D341Med (cell line): ENCODE measurements at places on chromosomes 11 and 22.

DNA sequence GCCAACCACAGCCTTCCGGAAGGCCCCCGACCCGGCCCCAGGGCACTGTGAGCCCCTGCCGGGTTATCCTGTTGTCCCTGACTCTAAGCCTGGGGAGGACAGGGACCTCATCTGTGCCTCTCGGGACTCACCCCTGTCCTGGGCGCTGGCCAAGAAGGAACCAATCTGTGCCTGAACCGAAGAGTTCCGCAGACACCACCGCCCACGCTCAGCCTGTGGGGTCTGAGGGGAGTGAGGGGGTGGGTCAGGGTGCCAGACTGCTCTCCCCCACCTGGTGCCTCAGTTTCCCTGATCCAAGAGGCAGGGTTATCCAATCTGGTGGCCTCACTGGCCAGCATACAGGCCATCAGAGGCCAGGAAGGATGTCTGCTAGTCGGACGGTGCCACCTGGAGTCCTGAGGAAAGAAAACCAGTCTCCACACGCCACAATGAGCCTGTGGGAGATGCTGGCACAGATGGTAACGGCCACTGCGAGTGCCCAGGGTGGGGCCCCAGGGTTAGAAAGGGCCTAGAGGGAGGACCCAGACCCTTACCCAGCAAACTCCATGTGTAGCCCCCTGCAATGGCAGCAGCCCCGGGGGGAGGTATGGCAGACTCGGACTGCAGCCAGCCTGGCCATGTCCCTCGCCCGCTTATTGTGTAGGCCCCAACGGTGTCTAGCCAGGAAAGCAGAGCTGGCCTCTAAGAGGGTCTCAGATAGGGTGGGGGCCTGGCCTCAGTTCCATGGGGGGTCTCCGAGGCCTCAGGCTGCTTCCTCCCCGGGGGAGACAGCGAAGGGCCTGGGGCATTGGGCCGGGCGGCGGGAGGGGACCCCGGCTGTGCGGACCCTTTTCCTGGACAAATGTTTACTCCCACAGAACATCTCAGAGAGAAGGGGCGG lies 827 bp upstream of the TNNT3 start:
- peak; percentile 36 for DNase-seq

GRCh38 chr11:110356762-110357671 lies 60.6 kb upstream of the RDX start:
- DNase-seq: no peak

DNA sequence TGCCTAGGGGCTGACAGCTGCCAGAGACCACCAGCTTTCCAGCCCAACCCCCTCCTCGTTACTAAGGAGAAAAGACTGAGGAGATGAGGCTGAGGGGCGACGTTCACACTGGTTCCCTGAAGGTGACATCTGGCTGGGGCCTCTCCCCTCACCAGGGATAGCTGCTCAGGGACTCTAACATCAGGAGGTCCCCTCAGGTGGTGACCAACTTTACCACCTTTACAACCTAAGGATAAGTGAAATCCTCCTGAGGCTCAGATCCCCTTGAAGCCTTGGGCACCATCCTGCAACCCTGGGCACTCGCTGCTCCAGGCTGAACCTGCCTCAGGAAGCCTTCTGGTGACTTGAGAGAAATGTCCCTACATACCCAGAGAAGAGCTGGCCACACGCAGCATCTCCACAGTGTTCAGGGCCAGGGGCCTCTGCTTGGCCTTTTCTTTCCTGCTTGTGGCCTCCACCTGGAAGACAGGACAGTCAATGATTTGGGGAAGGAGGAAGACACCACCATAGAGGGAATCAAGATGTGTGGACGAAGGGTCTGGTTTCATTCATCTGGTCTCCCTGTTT lies 12.4 kb upstream of the PPM1F start:
- no peak for DNase-seq

GRCh38 chr22:26927821-26928220 lies 270.4 kb downstream of the MIAT start:
- no peak for DNase-seq

DNA sequence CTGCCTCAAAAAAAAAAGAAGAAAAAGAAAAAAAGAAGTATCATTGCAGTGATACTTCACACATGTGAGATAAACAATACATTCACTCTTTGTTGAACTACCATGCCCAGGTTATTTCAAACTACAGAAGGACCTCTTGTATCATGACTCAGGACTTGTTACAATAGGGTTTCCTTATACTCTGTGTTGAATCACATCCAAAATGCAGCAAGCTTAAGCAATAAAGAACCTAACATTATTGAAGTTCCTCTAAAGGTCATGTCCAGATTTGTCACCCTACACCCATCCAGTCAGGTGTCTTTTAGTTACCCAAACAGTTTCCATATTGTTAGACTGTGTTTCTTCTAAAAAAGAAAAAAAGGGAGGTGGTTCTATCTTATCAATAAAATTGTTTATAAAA lies 26.9 kb upstream of the ALKBH3 start:
- no peak for DNase-seq

DNA sequence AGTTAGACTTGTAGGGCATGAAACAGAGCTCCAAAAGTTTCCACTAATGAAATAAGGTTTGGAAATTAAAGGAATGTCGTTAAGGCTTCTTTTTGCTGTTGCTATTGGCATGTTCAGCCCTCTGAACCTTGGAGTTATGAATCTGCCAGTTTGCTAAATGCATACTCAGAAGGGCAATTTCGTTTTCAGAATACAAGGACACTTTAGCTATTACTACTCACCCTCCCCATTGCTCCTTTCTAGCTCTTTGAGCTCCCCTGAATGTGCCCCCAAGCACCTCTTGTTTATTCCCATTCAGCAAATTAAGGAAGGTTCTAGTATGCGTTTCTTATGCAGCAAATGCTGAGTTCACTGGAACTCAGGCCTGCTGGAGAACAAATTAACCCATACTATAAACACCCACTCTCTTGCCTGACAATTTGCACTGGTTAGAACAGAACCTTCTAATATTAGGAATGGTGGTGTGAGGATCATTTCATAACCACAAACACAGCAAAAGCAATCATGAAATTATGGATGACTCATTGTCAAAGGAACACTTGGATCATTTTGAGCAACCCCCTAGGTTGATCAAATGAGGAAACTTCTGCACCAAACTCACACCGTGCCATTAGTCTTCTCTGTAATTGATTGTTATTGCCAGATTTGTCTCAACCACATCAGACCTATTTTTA lies 26.2 kb upstream of the LIN7C start:
- DNase-seq: no peak

- peak; percentile 67 for DNase-seq
Measured at GRCh38 chr11:363948-364761, 5.1 kb upstream of the B4GALNT4 start.

DNA sequence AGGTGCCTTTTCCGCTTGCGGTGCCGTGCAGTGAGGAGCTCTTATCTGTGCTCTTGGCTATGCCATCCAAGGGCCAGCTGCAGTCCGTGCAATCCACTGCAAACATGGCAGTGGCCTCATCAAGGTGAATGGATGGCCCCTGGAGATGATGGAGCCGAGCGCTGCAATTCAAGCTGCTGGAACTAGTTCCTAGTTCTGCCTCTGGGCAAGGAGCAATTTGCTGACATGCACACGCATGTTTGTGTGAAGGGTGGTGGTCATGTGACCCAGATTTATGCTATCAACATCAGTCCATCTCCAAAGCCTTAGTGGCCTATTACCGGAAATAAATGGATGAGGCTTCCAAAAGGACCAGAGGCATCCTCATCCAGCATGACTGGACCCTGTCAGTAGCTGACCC lies 3.1 kb upstream of the EHD1 start:
- no peak for DNase-seq

GRCh38 chr11:45341372-45341771 lies 55.2 kb upstream of the SYT13 start:
- no peak for DNase-seq

GRCh38 chr22:35617137-35617755 lies at the start of gene MB:
TSS of gene MB (minus strand) at chr22:35617329. CDS start at chr22:35617257, 72 bp downstream.
- no peak for DNase-seq

GRCh38 chr22:28188178-28188879 lies 269.3 kb upstream of the PITPNB start:
- no peak for DNase-seq

- no peak for DNase-seq
Measured at GRCh38 chr11:7577291-7578190, 63.7 kb downstream of the PPFIBP2 start.

GRCh38 chr22:43148581-43148980 lies 2.8 kb upstream of the TSPO start:
- DNase-seq: no peak

- no peak for DNase-seq
Measured at GRCh38 chr22:28015676-28016601, 96.9 kb upstream of the PITPNB start.

GRCh38 chr22:23155831-23156230 lies 10.6 kb downstream of the RAB36 start:
- no peak for DNase-seq

DNA sequence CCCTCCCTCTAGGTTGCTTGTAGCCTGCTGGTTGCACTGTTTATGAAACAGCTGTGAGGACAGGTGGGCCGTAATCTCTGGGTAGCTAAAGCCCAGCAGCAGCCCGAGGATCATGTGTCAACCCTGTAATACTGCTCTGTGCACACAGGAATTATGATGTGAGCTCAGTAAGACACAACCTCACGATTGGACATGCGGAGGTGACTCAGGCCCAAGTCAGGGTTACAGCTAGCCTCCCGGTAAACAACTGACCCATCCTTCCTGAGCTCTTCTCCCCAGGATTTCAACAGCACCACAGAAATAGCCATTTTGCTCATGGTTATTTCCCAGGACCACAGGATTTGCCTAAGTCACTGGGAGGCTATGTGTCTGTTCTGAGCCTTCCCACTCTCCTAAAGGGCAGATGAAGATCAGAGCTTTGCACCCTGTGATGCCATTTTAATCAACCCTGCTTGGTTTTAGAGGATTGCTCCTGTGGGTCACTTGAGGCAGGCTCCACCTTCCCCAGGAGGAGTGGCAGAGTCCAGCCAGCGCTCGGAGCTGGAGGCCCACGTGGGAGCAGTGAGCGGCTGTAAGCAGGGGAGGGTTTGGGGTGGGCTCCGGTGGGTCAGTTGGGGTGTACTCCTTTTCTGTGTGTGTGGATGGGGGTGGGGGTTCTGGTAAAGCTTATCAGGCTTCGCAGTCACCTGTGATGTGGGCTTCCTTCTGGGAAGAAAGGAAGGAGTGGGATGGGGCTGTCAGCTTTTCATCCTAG lies at the start of gene AMPD3:
Gene AMPD3, plus strand, starts transcription at position 387 of the 754 bp plus-strand sequence. CDS start 6,256 bp downstream, outside the sequence.
- peak; percentile 79 for DNase-seq

DNA sequence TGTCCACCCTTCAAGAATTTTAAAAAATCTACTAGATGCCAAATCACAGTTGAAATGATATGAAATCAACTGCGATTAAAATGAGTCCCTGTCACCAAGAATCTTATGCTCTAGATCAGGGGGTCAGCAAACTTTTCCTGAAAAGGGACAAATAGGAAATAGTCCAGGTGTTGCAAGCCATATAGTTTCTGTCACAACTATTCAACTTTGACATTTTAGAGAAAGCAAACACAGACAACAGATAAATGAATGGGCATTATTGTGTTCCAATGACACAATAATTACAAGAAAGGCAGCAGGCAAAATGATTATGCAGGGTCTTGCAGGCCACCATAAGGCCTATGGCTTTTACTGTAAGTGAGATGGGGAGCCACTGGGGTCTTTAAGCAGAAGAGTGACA lies 58.6 kb downstream of the IMMP1L start:
- no peak for DNase-seq

DNA sequence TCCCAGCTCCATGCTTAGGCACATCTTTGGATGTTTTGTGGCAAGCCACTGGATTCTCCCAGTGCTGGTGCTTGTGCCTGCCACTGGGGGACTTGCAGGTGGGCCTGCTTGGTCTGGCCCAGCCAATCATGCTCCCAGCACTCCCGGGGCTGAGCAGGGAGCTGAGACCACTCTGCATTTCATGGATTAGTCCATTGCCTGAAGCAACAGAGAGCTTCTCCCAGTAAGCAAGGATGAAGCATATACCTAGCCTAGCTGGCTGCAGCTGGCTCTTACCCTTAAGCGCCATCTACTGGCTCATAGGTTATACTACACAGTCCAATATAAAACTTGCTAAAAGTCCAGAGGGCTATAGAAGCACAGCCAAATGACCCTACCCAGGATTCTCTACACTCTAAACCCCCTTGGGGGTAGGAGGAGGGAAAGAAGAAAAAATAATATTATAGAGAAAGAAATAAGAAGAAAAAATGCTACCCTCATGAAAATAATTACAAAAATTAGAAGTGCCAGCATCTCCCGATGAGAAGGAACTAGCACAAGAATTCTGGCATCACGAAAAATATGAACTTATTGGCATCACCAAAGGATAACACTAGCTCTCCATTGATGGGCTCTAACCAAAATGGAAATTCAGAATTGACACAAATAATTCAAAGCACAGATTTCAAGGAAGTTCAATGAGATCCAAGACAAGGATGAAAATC lies 275.3 kb downstream of the C11orf87 start:
- peak; percentile 59 for DNase-seq

DNA sequence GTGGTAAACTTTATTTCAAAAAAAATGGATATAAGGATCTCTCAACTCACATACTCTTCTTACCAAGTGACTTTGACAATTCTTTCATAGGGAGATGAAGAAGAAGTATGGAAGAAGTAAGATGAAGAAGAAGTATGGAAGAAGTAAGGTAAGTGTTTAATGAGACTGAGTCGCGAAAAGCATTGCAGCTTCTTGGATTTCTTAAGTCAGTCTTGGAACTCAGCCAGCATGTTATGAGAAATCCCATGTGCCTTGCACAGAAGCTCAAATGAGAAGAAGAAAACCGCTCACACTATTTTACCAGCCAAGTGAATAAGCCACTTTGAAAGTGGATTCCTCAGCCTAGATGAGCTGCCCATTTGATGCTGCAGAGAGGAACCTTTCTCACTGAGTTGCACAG lies 332.0 kb upstream of the CCDC179 start:
- no peak for DNase-seq

- DNase-seq: no peak
Measured at GRCh38 chr11:111308140-111308539, 9.8 kb downstream of the POU2AF3 start.

GRCh38 chr22:42217752-42218280 lies 52.6 kb downstream of the TCF20 start:
- no peak for DNase-seq

GRCh38 chr22:35043252-35043933 lies 22.6 kb upstream of the ISX start:
- DNase-seq: peak; percentile 43

- DNase-seq: peak; percentile 86
Measured at GRCh38 chr11:65625628-65626342, 10.2 kb downstream of the PCNX3 start.

- DNase-seq: no peak
Measured at GRCh38 chr11:7849018-7849417, 52.3 kb upstream of the OR5P2 start.
